GM03348 (cell line): ENCODE measurements at places on chromosomes 3 and 15.

GRCh38 chr3:13440204-13440817 is 20.2 kb upstream of the NUP210 start:
- DNase-seq: no peak

- no peak for DNase-seq
Measured at GRCh38 chr3:107430996-107431245, 53.7 kb downstream of the CCDC54 start.

GRCh38 chr3:140453750-140454149 is 224.1 kb upstream of the TRIM42 start:
- no peak for DNase-seq

DNA sequence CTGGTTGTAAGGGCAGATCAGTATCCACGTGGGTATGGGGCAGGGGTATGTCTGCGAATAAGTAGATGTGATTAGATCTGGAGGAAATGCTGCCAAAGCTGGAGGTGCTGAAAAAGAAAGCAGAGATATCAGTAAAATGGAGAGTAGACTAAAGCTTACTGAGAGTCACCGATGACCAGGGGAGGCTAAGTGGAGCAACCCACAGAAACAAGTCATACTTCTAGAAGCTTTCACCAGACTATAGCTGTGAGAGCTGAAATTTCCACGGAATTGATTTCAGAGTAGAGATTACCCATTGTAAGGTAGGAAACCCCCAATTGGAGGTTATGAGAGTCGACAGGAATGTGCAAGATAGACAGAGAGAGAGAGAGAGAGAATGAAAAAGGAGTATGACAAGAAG is 27.5 kb downstream of the ONECUT1 start:
- DNase-seq: no peak

DNA sequence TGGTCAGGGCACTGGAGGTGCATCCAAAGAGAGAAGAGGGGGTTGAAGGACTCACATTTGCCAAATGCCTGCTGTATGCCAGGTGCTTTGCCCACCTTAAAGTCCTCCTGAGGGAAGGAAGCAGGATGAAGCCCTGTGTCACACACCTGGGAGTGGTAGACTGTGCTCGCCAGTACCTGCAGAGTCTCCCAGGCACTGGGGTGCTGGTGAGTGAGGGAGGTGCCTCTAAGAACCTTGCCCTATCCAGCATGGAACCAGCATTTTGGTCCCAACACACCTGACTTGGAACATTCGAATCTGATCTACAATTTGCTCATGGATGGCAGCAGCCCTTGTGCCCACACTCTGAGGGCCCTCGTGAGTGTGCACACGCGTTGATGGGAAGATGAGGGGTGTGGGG is 76.7 kb downstream of the SEC22A start:
- DNase-seq: no peak

GRCh38 chr15:97092656-97093055 is 762.2 kb downstream of the NR2F2 start:
- DNase-seq: no peak

- no peak for DNase-seq
Measured at GRCh38 chr3:170852324-170852723, 17.7 kb downstream of the RPL22L1 start.

DNA sequence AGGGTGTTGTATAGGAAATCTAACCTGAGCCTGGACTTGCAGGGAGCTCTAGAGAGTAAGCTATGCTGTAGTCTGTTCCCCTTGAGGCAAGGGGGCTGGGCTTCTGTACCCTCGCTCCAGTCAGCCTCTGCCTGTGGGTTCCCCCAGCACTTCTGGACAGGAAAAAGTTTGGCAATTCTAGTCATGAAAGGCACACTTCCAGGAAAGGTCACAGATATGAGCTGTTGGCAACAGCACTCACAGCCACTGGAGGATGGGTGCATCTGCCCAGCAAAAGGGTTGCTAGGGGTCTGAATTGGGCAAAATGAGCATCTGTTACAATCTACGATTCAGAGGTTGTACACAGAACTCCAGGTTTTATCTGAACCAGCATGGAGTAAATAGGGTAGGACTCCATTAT is 281.2 kb downstream of the ERC2 start:
- DNase-seq: no peak

DNA sequence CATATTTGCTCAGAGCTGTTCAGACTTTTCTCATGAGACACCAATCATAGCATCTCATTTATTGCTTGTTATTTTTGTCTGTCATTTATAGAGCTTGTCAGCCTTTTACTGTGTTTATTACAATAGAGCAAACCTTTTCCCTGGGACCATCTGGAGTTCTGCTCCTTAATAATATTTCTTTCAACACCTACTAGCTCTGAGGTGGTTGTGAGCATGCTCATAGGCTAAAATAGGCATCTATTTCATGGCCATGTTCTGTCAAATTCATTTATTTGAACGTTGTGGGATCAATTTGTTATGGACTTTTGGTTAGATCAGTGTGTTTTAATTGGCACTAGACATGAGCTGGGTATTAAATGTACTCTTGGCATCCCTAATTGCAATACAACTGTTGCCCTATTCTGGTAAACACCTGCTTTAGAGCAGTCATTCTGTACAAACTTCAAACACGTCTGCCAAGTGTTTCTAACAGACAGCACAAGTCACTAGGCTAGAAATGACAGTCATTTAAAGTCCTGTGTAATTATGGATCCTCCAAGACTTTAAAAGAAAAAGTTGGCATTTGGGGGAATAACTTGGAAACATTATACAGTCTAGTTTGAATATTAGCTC is 766.3 kb downstream of the ZNF385D start:
- DNase-seq: no peak

- no peak for DNase-seq
Measured at GRCh38 chr3:97278506-97278905, 464.1 kb downstream of the EPHA6 start.

DNA sequence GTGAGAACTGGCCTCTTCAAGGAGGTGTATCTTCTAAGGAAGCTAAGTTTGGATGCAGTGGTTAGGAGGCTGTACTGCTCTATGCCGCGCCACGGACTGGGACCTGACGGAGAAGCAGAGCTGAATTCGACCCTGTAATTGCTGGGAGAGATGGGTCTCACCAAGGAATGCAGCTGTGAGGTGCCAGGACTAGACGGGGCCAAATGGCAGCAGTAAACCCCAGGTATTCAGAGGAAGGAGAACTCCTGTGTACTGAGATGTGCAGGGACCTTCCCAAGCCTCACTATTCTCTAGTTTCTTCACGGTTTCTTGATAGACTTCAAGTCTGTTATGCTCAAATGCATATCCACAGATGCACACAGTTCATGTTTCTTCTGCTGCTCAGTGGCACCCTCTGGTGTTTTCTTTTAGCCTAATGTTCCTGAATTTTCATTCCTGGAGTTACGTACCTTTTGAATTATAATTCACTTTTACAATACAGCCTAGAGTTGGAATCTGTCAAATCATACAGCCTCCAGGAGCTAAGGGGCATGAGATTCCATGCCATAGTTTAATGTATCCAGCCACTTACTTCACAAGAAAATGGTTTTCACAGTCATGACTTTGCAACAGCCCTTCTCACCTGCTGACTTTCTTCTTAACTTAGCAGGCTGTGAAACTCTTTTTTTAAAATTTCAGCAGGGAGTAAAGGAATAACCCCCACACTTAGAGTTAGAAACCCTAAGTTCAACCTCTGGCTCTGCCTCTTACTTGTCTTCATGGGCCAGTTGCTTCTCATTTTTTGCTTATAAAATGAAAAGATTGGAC is 61.8 kb downstream of the GLDN start:
- peak; percentile 70 for DNase-seq

- no peak for DNase-seq
Measured at GRCh38 chr15:43930556-43930955, 103.8 kb downstream of the WDR76 start.

DNA sequence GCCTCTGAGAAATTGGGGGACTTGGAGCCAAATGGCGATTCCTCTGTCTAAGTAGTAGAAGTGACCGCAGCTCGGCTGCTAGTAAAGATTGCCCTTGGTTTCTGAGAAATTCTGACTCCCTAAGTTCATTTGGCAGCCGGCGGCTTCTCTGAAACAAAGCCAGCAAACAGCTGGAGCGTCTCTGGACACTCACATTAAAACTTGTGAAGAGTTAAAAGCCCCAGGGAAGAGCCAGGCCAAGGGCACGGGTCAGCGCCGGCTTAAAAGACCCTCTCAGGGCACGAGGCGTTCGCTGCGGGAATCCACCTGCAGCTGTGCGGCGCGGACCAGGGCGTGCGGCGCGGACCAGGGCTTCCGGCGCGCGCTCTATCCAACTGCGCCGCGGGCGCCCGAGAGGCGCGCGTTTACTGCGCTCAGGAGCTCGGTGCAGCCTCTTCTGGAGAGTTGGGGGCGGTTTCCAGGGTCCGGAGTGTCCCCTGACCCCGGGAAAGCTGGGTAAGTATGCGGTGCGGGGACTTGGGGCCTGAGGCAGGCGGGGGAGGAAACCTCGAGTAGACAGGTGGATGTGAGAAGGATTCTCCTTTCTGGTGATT is at the start of gene COL6A5:
COL6A5 (plus strand) TSS at position 186 of the 593 bp plus-strand sequence. CDS start 27,967 bp downstream, outside the sequence.
- DNase-seq: no peak

- peak; percentile 11 for DNase-seq
Measured at GRCh38 chr3:67593761-67594234, 60.6 kb downstream of the SUCLG2 start.

GRCh38 chr3:154089421-154090420 is 31.5 kb upstream of the ARHGEF26 start:
- DNase-seq: no peak

DNA sequence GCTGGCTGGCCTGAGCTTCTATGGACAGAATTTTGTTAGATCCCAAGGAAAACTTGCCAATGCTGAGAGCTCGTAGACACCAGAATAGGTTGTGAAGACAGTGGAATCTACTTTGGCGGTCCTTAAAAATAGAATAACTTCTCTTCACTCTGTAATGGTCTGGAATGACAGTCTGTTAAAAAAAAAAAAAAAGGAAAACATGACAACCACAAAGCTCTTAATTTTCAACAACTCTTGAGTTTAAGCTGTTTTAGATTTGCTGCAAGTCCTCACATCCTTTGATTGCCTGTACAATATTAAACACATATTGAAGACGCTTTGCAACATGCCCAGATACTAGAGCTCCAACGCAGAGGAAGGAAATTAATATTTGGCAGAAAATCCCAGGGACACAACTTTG is 122.8 kb upstream of the GALNT15 start:
- no peak for DNase-seq

DNA sequence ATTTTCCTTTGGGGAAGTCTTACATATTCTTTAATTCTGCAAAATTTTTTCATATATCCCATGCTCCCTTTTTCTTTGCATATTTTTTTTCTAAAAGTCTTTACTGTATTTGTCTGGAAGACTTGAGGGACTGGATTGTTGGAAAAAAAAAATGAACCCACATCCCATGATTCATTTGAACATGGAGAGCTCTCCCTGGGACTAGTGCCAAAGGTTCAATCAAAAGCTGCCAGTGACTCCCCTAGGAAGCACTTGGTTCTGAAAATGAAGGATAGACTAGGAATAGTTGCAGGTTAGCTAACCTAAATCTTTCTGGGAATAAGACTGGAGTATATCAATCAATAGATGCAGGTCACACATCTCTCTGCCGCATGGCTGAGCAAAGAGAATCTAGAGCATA is 16.4 kb upstream of the BNC1 start:
- DNase-seq: no peak

- no peak for DNase-seq
Measured at GRCh38 chr15:92095693-92096092, 242.2 kb downstream of the SLCO3A1 start.

GRCh38 chr3:184133840-184134745 is 1.1 kb upstream of the EIF2B5 start:
- peak; percentile 81 for DNase-seq

DNA sequence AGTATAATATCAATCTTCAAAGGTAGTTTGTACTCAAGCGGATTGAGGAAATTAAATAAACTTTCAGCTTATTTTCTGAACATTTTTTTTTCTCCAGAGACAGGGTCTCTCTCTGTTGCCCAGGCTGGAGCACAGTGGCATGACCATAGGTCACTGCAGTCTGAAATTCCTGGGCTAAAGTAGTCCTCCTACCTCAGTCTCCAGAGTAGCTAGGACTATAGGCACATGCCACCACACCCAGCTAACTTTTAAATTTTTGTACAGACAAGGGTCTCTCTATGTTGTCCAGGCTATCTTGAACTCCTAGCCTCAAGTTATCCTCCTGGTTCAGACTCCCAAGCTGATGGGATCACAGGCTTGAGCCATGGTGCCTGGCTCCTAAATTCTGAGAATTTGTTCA is 97.1 kb downstream of the FAIM start:
- DNase-seq: no peak
